ENCODE measurements at places on chromosomes 16 and 17.

GRCh38 chr17:77127735-77128361 is 12.9 kb upstream of the SEC14L1 start:
- peak; percentile 85 for DNase-seq

DNA sequence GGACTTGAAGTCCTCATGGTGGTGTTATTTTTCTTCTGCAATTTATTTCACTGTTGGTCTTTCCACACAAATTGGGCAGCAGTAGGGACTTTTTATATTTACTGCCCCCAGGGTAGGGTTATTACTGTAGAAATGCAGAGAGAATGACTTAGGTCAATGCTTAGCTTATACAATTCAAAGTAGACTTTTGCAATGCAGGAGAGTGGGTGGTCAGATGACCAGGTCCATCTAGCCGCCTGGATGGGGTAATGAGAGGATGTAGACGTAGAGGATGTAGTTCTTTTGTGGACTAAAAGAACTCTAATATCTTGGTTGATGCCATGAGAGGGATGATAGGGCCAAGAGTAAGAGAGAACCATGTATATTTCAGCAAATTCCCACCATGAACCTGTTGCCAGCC is 2.7 kb upstream of the KRTAP17-1 start:
- no peak for DNase-seq

GRCh38 chr16:4179763-4180260 is 62.1 kb downstream of the SRL start:
- DNase-seq, result no peak

GRCh38 chr16:50326835-50327465 is 41.8 kb downstream of the BRD7 start:
- peak; percentile 87 for DNase-seq

DNA sequence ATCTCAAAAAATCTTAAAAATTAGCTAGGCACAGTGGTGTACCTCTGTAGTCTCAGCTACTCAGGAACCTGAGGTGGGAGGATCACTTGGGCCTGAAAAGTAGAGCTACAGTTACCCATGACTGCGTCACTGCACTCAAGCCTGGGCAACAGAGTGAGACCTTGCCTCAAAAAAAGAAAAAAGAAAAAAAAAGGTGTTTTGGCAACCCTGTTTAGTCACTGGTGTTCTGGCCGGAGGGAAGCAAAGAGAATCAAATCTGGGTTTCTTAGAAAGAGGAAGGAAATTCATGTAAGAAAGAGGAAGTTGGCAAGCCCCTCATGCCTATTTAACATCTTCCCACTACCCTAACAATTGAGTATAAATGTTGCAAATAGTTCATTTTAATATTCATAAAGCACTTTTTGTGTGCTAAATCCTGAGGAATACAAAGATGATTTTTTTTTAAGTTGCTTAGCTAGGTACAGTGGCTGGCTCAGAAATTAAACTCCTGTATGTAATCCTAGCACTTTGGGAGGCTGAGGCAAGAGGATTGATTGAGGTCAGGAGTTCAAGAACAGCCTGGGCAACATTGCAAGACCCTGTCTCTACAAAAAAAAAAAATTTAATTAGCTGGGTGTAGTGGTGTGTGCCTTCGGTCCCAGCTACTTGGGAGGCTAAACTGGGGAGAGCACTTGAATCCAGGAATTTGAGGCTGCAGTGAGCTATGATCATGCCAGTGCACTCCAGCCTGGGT is 6.5 kb upstream of the USP32 start:
- no peak for DNase-seq

DNA sequence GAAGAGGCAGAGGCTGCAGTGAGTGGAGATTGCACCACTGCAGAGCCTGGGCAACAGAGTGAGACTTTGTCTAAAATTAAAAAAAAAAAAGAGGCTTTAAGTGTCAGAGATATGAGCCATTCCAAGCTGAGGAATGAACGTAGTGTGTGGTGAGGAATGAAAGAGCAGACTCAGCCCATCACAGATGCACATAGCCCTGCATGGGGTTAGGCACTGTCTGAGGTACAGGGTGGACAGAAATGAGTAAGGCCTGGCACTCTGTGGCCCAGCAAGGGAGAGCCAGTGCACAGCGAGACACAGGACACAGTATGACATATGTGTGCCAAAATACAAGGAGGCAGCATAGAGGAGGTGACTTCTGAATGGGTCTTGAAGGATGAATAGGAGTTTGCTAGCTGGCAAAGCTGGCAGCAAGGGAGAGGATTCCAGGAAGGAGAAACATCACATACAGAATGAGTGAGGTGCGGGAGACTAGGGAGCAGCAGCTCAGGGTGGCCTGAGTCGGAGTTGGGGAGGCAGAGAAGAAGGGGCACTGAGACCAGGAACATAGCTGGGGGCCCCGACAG is 8.7 kb upstream of the ZNF469 start:
- DNase-seq, result no peak

- DNase-seq, result peak; percentile 45
Observed at GRCh38 chr16:13923703-13924298, 3.8 kb downstream of the ERCC4 start.

- DNase-seq, result peak; percentile 79
Observed at GRCh38 chr17:40326014-40326831, 17.2 kb downstream of the RARA start.

GRCh38 chr17:16478649-16479048 is 13.3 kb downstream of the LRRC75A start:
- DNase-seq, result no peak

- DNase-seq, result no peak
Observed at GRCh38 chr17:34769049-34769448, 189.7 kb downstream of the TMEM132E start.

- DNase-seq, result no peak
Observed at GRCh38 chr16:55588799-55589198, 22.3 kb downstream of the CAPNS2 start.

- peak; percentile 75 for DNase-seq
Observed at GRCh38 chr17:32341141-32341856, 674 bp downstream of the C17orf75 start.

- no peak for DNase-seq
Observed at GRCh38 chr17:27511168-27511883, 55.1 kb downstream of the KSR1 start.

DNA sequence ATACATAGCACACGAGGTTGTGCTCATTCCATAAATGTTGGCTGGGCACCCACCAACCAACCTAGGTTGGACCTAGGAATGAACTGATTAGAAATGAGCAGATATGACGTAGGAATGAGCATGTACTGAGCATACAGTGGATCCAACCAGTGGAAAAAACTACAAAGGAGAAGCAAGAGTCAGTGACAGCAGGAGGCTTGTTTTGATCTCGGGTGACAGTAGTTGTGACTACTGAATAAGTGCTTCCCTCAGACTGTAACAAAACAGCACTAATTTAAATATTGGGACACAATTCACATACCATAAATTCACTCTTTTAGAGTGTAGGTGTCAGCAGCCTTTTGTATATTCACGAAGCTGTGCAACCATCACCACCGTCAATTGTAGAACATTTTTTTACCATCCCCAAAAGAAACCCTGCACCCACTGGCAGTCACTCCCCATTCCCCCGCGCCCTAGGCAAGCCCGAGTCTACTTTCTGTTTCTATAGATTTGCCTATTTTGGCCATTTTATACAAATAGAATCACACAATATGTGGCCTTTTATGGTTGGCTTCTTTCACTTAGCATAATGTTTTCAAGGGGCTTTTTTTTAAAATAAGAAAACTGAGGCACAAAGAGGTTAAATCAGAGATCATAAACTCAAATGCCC is 7.0 kb downstream of the VAC14 start:
- no peak for DNase-seq

DNA sequence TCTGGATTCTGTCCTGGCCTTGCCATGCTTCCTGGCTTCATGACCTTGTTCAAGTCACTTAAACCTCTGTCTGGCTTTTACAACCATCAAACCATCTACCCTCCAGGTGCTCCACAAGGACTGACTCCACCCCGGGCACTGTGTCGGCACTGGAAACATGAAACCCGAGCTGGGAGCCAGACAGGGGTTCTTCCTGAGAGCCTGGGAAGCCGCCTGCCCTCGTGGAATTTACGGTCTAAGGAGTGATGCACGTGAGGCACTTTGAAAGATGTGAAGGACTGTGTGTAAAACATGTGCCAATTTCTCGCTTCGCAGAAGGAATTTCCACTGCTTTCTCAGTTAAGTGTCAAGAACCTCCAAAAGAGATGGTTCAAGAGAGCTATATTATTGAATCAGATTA is 11.6 kb downstream of the CDK5R1 start:
- DNase-seq, result no peak

- DNase-seq, result no peak
Observed at GRCh38 chr17:7755095-7755890, 37.7 kb downstream of the DNAH2 start.

DNA sequence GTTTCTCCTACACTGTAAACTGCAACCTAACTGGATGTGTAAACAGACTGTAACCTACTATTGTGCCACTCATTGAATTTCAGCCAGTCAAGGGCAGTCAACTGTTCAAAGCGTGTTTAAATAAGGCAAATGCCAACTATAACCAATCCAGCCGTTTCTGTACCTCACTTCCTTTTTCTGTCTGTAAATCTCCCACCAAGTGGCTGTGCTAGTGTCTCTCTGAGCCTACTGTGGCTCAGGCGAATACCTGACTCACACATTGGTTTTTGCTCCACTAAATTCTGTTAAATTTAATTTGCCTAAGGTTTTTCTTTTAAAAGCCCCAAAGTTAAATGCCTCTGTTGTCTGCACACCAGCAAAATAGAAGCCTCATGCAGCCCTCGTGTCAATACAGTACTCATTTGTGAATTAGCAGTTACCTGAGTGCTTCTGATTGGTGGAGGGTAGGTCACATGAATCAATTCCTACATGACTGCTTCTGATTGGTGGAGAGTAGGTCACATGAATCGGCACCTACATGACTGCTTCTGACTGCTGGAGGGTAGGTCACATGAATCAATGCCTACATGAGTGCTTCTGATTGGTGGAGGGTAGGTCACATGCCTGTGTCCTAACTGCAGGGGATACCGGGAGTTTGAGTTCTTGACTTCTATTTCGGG is 31.1 kb upstream of the CCR7 start:
- peak; percentile 38 for DNase-seq

DNA sequence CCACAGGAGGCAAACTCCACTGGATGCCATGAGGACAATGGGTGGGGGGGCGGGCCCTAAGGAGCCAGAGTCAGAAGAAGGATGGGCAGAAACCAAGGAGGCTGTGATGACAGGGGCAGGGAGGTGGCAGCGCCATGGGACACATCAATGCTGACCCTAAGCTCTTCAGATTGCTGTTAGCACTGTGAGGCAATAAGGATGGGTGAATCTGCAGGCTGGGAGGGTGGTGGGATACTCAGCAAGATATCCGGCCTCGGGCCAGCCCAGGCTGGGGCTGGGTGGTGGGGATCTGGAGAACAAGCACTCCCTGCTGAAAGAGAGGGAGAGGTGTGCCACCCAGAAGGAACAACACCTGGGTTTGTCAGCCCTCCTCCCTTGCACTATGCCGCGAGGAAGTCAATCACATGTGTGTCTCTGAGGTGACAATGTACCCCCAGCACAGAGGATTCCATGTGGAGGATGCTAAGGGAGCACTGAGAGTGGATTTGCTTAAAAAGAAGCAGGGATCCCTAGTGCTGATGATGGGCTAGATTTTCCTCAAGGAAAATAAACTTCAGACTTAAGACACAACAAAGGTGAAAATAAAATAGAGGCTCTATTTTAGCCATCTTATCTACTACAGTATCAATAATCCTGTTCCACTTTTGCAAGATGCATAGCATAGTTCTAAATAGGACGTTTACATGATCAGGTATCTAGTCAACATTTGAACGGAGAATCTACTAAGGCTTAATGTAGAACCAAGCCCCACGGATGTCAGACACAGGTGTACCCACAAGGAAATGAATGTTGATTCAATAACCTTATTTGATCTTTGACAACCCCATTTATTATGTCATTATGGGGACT is 22.6 kb downstream of the SMPD3 start:
- DNase-seq, result no peak

GRCh38 chr16:28167730-28168129 is 44.0 kb downstream of the XPO6 start:
- DNase-seq, result no peak
